ENCODE measurements at places on chromosomes 3 and 15.
A peak's percentile ranks its signal among the peaks of the same experiment; 100 is the strongest.

DNA sequence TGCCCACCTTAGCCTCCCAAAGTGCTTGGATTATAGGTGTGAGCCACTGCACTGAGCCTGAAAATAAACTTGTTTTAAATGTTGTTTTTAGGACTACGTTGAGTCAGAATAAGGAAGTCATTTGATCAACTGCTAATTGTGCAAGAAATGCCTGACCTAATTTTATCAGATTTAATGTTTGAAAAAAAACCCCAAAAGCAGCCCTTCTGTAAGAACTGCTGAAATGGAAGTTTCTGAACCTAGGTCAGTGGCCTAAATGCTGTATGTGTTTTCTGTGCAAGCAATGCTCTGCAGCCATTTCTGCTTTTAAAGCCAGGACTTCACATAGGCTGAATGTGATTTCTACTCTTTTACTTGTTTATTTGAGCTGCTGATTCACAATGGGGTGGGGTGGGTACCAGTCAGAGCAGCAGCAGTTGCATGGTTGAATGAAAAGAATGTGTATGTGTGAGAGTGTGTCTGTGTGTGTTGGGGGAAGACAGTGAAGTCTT lies 6.6 kb downstream of the GPX1 start:
- no peak for DNase-seq

GRCh38 chr15:38652998-38653397 lies 88.4 kb upstream of the RASGRP1 start:
- DNase-seq: peak; percentile 56

DNA sequence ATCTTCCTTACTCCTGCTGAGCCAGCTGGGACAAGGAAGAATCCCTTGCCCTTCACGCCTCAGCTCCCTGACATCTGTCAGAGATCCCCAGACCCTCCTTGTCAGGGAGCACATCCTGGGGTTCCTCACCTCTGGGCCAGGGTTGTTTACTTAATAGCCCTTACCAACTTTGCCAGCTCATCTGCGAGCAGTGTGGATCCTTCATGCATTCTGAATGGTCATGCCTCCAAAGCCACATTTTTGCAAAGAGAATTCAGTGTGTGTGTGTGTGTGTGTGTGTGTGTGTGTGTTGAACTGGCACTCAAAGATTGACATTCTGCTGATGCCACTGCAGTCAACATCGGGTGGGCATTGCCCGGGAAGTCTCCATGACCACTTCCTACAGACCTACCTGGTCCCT lies 112.6 kb downstream of the SLC49A4 start:
- no peak for DNase-seq

- no peak for DNase-seq
Measured at GRCh38 chr15:56613811-56614210, 119.5 kb downstream of the ZNF280D start.

GRCh38 chr15:87818756-87819155 lies 437.8 kb downstream of the NTRK3 start:
- DNase-seq: no peak

- DNase-seq: no peak
Measured at GRCh38 chr3:116356056-116356455, 89.2 kb downstream of the LSAMP start.

DNA sequence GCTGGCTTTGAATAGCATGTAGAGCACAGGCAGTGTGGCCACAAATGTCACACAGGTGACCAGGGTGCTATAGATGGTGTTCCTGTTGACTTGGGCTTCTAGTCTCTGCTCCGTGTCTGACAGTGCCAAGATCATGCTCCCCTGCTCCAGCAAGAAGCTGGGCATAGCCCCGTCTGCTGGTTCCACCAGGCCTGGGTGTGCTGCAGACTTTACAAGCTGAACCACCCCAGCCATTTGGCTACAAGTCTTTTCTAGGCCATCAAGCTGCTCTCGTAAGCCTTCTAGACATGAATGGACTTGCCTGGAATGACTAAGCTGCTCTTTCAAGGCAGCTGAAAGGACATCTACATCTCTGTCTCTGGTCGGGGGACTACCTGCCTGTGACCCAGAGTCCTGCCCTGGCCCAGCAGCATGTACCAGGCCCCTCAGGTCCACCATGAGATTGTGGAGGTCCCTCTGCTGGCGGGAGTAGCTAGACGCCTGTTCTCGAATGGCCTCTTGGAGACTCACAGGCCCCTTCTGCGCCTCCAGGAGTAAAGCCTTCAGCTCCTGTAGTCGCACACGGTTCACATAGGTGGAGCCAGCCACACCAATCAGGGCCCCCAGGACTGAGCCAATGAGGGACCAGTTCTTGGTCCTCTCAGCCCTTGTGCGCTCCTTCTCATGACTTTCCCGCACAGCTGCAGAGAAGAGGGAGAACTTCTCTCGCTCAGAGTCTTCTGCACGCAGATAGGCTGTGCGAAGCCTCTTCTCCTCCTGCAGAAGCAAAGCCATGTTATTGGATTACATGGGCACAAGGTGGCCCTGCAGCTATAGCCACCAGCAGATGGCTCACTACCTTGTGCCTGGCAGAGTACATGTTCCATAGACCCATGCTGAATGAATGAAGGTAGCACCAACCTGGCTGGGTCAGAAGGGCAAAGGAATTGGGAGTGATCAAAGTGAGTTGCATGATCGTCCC lies 2.8 kb upstream of the PLXNB1 start:
- DNase-seq: no peak

- no peak for DNase-seq
Measured at GRCh38 chr3:133851266-133851906, 44.3 kb downstream of the RAB6B start.

DNA sequence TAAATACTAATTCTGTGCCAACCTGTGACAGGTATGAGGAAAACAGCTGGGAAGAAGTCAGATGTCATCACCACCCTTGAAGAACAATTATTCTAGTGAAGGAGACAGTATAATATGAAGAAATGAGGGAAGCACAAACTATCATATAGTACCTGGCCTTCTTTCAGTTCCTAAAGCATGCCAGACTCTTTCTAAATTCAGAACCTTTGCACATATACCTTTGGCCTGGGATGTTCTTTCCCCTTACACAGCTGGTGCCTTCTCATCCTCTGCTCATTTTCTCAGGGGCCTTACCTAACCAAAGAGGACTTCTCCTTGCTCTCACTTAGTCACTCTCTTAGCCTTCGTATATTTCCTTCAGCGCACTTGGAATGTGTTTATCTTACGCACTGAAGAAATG lies 19.0 kb downstream of the ATOSA start:
- DNase-seq: no peak

- no peak for DNase-seq
Measured at GRCh38 chr3:134666885-134667284, 16.1 kb upstream of the KY start.

DNA sequence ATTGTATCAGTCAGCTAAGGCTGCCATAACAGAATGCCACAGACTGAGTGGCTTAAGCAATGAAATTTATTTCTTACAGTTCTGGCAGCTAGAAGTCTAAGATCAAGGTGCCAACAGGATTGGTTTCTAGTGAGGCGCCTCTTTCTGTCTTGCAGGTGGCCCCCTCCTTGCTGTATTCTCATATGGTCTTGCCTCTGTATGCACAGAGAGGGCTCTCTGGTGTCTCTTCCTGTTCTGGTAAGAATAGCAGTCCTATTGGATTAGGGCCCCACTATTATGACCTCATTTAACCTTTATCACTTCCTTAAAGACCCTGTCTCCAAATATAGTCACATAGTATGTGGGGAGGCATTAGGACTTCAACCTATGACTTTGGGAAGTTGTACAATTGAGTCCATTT lies 253.9 kb downstream of the EDEM1 start:
- no peak for DNase-seq

- no peak for DNase-seq
Measured at GRCh38 chr3:128408012-128408692, 58.5 kb downstream of the DNAJB8 start.

GRCh38 chr15:87713475-87713879 lies 543.1 kb downstream of the NTRK3 start:
- no peak for DNase-seq

DNA sequence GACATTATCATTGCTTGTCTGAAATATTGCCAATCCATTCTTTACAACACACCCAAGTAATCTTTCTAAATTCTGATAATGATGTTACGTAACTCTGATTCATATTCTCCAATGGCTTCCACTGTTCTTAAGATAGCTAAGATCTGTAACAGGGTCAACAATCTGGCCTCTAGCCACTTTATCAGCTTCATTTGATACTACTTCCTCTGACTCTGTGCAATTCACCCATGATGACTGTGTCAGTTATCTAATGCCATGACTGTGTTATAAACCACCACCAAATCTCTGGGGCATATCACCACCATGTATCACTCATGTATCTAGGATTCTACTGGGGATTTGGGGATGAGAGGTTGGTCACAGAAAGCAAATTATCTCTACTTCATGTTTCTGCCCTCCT lies 44.0 kb downstream of the CD200 start:
- DNase-seq: no peak

GRCh38 chr15:67992834-67993233 lies 61.3 kb upstream of the PIAS1 start:
- no peak for DNase-seq

DNA sequence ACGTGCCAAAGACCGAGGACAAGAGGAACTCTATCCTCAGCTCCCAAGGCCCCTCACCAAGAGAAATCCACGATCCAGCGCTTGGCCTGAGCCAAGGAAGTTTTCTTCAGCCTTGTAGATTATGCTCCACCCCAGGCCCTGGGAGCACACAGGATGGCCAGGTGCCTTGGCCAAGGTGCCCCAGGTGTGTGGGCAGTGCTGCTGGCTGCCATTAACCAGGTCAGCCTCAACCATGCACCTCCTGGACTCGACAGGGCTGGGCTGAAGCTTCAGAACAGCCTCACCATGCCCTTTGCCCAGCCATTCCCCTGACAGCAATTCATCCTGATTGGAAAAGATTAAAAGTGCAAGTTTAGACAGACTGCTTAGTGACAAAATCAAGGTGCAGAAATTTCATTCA lies 10.9 kb upstream of the MESP1 start:
- no peak for DNase-seq

DNA sequence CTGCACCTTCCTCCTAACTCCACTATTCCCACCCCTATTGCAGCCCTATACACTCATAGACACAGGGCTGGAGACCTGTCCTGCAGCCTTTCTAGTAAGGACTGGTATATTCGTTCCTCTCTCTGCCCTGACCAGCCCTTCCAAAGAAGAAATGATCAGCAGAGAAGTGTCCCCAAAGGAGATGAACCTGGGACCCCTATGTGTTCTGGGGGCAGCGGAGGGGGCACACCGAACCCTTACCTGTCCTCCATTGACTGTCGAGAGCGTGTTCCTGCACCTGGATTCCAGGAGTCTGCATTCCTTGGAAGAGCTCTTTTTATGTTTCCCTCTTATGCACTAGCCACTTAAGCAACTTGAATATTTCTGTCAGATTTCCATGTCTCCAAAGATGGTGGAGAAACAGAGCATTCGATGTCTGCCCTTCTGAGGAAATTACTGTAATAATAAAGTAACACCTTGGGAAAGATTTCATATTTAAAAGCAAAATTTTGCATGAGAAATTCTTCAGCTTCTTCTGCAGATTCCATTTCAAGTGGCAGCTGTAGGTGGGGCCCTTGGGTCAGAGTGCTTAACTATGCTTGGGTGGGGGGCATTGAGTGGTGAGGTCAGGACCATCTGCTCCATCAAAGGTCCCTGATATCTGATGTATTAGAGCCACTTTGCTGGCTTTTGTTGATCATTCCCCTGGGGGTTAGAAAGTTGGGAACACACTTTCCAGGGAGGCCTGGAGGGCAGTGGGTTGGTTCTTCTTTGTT lies 6.3 kb downstream of the EPHB1 start:
- DNase-seq: no peak

GRCh38 chr3:49133226-49133951 lies 539 bp upstream of the LAMB2 start:
- DNase-seq: no peak

DNA sequence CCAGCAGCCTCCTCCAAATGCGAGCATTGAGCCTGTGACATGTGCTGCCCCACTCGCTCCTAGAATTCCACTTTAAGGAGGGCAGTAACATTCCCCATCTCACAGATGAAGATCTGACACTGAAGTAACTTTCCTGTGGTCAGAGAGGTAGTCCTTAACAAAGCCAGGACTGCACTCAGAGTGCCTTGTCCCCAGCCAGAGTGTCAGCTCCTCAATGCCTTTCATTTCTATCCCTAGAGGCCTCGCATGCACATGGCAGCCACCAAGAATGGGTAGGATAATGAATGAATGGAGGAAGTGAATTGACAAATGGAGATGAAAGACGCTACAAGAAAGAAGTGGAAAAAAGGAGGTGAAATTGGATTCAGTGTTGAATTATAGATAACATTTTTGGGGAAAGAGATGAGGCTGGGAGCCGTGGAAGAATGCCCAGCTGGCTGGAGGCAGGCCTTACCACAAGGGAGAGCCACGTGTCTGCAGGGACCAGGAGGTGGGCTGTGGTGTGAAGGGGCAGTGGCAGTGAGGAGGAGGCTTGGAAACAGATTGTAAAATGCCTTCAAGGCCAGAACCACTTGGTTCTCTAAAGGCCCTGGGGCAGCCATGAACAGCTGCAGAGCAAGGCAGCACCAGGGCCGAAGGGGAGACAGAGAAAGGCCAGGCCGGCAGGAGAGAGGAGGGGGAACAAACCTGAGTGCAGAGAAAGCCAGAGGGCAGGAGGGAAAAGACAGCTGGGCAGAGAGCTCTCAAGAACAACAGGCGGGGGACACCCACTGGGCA lies 10.4 kb downstream of the CFAP92 start:
- no peak for DNase-seq

DNA sequence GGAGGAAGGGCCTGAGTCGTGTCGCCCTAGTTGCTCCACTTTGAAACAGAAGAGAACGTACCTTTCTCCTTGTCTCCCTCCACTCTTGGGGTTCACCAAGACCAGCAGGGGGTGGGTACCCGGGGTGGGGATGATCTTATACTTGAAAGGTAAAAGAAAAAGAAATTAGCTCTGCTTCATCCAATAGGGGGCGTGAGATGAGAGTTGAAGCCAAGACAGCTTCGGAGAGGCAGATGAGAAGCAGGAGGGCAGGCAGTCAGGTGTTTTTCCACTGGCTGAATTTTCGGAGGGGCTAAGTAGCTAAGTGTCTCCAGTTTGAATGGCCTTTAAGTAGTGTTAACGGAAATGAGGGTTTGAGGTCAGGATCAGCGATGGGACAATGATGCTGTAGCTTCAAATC lies 100.4 kb downstream of the DGKG start:
- no peak for DNase-seq

- no peak for DNase-seq
Measured at GRCh38 chr3:159499031-159499793, 489.4 kb upstream of the IL12A start.

DNA sequence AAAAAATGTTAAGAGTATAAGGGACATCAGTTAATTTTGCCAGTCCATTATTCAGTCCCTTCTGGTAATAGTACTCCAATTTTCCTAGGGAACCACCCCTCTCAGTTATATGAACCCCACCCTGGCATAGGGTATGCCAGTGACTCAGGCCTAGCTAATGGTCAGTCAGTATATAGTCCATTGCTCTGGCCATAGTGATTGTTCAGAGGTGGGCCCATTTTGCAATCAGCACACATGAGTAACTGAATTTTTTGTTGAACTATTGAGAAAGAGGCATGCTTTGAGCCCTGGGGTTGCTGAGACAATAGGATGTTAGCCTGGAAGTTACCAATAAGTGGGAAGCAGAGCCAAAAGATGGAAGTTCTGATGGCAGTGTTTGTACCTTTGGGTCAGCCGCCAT lies 4.1 kb downstream of the LRCH3 start:
- no peak for DNase-seq

GRCh38 chr15:77846360-77846759 lies 213.6 kb upstream of the LINGO1 start:
- no peak for DNase-seq
